ENCODE measurements at places on chromosomes 4 and X. TPM values are rescaled to one million over a fixed set of nuclear protein-coding genes. Genes with fewer than 3 reads are reported as not detected.

Gene BEX5
- 12.4 TPM for total RNA-seq

Gene STPG2
- total RNA-seq: 0.22 TPM

Gene TEX13B
- not detected for total RNA-seq

Gene DMRTC1
- 0.85 TPM for total RNA-seq

Gene DCAF12L2
- total RNA-seq: not detected

Gene PSAPL1
- not detected for total RNA-seq

Gene CYLC1
- total RNA-seq: not detected

Gene MID1IP1
- total RNA-seq: 40.9 TPM

Gene TASL
- 0.75 TPM for total RNA-seq

Gene SERPINA7
- total RNA-seq: not detected

Gene PF4V1
- not detected for total RNA-seq

Gene TSPAN7
- total RNA-seq: 0.36 TPM

GRCh38 chrX:100797359-100797758 is 22.8 kb upstream of the CSTF2 start:
- DNase-seq: no peak

DNA sequence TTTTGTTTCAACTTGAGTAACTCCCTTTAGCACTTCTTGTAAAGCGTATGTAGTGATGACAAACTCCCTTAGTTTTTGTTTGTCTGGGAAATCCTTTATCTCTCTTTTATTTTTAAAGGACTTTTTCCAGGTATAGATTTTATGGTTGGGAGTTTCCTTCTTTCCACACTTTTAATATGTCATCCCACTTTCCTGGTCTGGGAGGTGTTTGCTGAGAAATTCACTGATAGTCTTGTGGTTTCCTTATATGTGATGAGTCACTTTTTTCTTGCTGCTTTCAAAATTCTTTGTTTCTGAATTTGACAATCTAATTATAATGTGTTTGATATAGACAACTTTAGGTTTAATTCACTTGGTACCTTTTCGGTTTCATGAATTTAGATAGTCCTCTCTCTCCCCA is 353.9 kb downstream of the GPAT3 start:
- no peak for DNase-seq

DNA sequence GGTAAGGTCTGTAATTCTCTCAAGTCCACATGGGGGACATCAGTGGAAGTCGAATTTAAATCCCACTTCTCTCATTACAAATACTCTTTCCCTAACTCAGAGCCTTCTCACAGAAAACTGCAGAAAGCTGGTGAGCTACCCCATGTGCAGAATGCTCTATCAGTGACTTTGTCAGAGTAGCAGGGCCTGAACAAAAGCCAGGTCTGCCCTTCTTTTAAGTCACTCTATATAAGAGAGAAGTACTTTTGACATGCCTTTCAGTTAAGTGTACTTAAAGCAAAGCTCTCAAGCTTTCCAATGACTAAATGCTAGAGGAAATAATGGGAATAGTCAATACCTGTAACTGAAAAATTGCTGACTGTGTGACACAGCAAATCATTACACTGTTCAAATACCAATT is 323.1 kb downstream of the KCNIP4 start:
- DNase-seq: no peak

GRCh38 chrX:104430072-104430741 is 135.8 kb upstream of the IL1RAPL2 start:
- DNase-seq: no peak

DNA sequence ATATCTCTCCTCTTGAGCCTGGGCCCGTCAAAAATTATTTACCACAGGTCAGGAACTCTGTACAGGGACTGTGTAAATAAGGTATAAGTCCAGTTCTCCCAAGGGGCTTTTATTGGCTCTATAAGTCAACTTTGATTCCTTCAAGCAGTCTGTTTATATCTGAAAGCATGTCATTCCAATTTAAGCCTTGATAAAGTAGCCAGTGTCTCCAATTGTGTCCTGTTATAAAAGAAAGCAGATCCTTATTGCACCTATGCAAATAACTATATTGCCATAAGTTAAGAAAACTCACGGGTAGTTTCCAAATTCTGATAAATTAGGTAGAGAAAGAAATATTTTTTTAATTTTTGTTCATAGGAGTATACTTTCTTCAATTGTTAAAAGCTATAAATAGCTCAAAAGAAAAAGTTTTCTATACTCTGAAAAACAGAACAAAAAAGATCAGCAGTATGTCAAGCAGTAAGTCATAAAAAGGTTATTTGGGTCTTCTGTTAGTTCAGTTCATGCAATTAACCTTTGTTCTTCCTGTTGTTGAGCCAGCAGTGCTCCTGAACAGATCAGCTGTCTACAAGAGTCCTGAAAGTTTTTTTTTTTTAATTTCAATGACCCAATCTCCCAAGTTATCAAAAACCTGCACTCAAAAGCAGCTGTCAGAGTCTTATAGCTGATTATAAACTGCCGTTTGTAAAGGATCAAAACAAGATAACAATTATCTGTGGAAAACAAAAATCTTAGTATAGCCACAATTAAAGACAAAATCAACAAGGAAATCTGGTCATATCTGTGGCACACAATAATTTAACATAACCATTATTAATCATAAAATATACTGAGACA is 178.4 kb upstream of the GALNT7 start:
- DNase-seq: no peak

- no peak for DNase-seq
Measured at GRCh38 chr4:84905646-84906045, 60.8 kb downstream of the WDFY3 start.

DNA sequence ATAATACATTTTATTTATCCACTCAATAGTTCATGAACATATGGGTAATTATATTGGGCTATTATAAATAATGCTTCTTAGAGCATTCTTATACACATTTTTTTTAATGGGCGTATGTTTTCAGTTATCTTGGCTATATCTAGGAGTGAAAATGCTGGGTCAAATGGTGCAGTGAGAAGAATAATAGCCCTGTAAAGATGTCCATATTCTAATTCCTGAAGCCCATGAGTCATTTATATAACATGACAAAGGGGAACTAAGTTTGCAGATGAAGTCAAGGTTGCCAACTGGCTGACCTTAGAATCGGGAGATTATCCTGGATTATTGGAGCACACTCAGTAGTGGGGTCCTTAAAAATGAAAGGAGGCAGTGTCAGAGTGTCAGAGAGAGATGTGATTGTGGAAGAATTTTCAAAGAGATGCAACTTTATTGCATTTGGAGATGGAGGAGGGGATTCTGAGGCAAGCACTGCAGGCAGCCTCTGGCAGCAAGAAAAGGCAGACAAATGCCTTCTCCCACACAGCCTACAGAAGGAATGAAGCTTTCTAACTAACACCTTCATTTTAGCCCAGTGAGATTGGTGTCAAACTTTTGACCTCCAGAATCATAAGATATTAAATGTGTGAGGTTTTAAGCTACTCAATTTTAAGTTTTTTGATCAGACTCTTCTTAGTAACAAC is 106.1 kb upstream of the HS3ST1 start:
- DNase-seq: no peak

DNA sequence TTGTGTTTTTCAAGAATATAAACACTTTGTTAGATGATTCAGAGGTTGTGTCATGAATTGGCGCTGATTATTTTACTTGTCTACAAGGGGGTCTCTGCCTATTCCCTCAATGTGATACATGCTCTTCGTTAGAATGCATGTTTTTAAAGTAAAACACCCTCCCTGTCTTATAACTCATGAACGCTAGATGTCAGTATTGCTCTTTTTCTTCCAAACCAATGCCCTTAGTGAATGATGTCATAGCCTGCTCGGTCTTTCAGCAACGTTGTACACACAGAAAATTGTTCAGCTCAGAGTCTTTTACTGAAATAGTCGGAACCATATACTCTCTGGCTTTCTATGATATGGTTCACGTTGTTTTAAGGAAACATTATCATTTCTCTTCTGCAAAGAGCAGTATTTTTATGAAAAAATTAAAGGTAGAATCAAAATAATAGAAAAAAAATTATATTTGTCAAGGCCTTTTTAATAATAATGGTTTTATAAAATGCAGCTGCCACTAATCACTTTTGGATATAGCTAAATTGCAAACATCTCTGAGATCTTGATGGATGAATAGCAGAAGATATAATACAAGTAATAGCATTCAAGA is 292.9 kb downstream of the TLL1 start:
- no peak for DNase-seq

DNA sequence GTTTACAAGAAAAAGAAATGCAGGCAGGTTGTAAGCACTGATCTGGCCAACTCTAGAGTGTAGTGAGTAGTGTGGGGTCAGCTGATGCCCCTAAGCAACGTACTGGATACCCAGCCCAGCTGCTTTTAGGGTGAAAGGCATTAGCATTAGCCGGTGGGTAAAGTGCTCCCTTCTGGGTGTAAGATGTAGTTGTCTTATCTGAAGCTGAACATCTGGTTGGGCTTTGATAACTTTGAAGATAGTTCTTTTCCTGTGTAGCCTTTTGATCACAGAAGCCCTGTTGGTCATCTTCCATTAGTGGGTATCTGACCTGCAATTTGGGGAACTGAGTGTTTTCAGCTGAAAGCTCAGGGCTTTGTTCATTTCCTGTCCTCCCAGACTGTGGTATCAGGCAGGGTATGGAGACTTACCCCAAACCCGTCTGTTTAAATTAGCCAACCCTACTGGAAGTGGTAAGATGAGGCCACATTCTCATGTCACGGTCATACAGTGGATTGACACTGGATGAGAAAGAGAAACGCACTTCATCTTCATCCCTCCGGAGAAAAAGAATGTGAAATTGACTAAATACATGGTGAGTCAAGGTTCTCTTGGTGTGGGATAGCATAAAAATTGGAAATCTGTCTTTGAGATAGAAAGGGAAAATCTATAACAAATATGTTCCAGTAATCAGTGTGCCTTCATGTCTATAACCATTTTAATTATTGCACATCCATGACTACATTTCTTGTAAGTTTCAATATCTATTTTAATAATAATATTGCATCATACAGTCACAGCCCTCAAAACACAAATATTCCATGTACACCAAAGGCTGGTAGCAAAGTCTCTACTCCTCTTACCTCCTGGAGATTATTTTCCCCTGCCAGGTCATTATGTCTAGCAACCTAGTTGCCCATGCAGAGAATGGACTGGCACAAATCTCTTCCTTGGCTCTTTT is 8.7 kb downstream of the RHOH start:
- DNase-seq: no peak

DNA sequence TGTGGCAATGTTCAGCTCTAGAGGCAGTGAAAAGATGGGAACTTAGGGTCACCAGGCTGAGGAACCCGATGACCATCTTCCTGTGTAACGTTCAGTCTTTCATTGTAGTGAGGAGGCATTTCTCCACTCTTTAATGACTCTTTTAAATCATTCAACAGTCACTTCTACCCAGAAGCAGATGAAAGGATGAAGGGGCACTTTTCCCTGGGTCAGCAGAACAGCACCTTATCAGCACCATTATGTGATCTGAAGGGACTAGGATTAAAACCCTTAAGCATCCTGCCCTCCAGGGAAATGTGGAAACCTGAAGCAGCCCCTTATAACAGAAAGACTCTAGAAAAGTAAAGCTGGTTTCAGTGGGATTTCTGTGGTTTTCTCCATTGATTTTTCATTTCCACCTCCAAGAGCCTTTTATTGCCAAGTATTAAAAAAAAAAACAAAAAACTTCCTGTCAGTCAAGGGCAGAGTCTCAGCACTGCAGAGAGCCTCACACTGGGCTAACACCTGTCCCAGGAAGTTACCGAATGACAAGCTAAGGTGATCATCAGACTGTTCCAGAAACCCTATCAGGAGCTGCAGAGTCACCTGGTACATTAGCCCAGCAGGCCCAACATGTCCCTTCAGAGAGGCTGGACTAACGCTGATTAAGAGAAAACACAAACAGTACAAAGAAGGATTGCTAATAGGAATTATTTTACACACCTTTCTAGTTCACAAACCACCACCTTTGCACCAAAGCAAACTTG is 185.9 kb downstream of the SHROOM3 start:
- DNase-seq: no peak

DNA sequence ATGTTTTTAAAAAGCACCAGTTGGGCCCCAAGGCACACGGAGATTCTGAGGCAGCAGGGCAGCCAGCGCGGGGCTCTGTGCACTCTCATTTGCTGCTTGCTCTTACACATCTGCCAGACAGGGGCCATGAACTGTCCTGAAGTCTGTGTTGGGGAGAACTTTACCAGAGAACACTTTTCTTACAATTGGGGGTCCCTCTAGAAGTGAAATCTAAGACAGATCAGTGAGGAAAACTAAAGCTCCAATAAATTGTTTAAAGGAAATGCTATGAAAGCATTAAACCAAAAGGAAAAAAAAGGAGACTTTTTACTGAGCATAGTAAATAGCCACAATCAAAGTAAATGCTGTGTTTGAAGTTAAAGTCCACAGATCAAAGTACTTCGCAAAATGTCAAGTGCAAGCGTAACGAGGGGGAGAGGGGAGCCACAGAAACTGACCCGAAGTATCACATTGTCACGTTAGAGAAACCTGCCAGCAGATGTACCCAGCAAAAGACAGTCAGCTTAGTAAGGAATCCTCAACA is 37.8 kb downstream of the SORBS2 start:
- DNase-seq: no peak

DNA sequence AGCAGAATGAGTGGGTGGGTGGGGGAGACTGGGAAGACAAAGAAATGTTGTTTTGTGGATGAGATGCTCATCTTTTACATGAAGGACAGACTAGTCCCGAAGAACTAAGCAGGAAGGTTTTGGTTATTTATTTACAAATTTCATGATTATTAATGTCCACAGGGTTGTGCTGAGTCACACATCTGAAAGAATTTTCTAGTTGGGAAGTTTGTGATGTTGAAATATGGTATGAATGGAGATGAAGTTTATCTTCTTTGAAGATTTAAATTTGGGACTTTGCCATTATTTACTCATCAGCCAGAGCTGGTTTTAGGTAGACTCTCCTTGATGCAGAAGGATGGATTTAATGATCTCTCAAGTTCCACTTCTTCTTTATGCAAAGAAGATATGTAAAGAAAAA is 75.5 kb downstream of the MOSPD2 start:
- no peak for DNase-seq

DNA sequence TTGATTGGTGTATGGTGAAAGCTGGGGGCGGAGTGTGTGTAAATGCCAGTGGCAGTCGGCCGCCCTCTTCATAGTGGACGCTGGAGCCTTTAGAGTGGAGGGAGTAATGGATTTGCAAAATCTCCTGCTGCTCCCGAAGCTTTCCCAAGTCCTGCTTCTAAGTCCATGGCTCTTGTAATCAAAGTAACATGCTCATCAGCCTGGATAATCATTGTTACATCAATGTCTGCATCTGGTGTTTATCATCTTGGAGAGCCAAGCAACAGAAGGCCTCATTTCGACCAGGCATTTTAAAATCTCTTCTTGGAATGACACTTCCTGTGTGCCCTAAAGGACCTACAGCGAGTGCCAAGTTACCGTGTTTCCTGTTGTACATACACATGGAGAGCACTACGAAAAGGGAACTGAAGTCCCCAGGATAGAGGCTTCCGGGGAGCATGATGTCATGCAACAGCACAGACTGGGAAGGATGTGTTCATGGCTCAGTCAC is 32.2 kb downstream of the UNC5C start:
- DNase-seq: no peak
